ENCODE measurements at places on chromosomes 1 and 21.

DNA sequence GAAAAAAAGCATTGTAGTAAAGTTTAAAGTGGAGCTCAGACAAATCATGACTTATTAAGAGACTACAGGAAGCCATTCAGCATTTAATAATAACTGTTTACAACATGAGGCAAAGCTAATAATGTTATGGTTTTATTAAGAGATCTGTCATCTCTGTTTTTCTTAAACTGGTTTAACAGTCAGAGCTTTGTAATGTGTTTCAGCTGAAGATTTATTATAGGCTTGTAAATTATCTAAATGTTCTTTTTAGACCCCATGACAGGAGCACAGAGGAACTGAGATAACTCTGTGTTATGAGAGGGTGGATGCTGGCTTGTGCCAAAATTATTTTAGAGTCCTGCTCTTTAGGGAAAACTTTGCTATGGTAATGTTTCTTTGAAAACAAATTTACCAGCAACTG is 38.0 kb upstream of the RWDD3 start:
- DNase-seq: no peak

DNA sequence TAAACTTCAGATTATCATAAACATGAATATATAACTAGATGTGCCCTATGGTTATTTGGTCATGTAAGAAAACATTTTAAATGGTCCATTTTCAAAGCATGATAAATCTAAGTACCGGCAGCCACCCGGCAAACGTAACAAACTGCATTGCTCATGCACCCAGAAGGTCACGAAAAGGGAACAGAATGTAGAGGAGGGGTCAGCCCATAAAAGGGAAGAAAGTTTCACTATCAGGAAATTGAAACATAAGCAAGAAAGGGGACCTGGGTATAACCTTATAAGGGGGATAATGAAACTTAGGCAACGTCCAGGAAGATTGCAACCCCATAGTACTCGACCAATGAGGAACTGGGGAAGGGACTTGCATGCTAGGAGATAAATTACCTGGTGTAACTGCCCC is 421.2 kb upstream of the ZRANB2 start:
- DNase-seq: no peak

GRCh38 chr1:196535727-196536126 is 72.5 kb downstream of the KCNT2 start:
- no peak for DNase-seq

DNA sequence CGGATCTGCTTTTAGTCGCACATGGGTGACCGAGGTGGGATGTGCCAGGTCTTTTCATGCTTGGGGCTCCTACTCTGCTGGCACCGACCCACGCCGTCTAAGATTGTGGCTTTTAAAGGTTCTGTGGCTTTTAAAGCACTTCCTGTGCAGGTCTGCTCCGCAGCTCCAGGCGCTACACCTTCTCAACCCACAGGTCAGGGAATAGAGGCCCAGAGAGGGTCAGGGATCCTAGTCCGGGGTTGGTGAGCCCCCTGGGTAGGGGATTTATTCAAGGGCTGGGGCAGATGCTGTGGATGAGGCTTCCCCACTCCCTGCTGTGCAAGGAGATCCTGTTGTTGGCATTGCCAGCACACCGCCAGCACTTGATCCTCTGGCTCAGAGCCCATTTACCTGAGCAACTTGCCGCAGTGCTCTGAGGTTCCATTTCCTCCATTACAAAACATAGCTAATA is 212.8 kb upstream of the RAB4A start:
- DNase-seq: no peak

- DNase-seq: no peak
Measured at GRCh38 chr1:208157769-208158168, 86.4 kb downstream of the PLXNA2 start.

- DNase-seq: no peak
Measured at GRCh38 chr1:25771221-25772114, 28.5 kb upstream of the SELENON start.

DNA sequence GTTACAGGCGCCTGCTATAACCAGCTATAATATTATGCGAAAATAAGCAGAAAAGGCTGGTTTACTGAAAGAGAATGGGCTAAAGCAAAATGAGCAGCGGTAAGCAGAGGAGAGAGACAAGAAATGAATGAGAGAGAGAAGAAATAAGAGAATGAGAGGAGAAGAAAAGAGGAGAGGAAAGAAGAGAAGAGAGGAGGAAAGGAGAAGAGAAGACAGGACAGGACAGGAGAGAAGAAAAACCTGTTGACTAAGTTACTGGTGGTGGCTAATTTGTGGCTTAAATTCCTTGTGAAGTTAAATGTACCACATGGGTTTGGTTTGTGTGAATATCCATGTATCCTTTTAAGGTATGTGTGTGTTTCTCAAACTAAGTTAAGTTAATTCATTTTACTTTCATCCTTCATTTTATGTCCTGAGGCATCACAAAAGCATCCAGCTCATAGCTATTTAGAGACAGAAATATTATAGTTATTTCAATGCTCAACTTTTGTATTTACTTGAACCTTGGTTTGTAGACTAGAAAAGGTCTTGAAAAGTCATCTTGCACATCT is 3.1 kb upstream of the DDR2 start:
- DNase-seq: no peak

DNA sequence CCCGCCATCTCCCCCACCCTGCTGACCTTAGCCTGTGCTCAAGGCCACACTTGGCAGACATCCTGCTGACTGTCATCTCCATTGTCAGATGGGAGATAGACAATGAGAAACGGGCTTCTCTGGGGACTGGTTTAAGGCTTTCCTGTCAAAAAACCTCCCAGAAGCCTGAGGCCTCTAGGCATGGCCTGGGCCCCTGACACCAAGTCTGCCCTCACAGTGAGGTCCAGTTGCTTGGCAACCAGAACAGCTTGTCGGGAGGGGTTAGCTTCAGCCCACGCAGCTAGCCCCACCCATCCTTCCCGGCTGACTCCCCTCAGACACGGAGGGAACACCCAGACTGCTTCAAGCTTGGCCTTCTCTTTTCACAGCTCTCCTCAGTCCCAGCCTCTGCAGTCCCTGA is 11.0 kb downstream of the PLEKHA6 start:
- no peak for DNase-seq

DNA sequence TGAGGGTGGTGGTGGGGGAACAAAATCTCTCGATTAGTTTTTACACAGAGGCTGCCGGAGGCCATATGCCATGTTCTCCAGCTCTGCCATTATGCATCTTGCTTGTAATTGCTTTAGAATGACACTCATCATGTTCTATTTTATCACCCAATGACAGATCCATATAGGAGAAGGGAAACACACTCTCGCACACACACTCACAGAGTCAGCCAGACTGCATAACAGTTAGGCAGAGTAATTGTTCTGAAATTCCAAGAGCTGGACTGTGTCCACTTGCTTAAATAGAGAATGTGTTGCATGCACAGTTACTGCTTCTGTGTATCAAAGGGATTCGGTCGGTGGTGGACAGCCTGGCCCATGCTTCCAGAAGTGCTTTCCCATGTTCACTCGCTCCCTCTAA is 30.6 kb downstream of the KCND3 start:
- no peak for DNase-seq

DNA sequence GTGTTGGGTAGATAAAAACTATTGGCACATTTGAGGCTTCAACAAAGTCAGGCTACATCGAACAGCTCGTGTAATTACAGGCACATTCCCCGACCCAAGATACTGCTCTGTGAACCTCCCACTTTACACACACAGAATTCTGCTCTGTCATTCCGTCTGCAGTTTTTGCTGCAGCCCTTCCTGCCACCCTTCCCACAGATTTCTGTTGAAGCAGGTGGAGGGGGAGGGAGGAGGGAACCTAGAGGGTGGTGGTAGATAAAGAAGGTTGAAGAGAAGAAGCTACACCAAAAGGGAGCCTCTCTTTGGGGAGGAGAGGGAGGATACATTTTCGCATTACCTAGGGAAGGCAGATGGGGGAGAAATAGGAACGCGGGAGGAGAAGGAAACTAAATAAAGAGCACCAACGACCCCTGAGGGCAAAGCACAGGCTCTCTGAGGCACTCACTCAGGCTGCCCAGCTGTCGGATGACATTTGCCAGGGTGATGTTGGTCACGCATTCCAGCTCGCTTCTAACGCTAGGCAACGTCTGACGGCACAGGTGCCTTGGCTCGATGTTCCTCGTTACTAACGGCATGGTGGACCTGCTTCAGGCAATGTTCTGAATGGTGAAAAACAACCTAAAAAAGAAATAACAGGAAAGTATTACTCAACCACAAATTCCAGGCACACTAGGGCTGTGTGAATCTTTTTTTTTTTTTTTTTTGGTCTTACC is 36.0 kb downstream of the GPR3 start:
- no peak for DNase-seq

- DNase-seq: no peak
Measured at GRCh38 chr1:21874778-21875547, 62.1 kb downstream of the HSPG2 start.
